Kidney glomerular epithelial cell (primary cell): ENCODE measurements at places on chromosomes 3 and 15.

DNA sequence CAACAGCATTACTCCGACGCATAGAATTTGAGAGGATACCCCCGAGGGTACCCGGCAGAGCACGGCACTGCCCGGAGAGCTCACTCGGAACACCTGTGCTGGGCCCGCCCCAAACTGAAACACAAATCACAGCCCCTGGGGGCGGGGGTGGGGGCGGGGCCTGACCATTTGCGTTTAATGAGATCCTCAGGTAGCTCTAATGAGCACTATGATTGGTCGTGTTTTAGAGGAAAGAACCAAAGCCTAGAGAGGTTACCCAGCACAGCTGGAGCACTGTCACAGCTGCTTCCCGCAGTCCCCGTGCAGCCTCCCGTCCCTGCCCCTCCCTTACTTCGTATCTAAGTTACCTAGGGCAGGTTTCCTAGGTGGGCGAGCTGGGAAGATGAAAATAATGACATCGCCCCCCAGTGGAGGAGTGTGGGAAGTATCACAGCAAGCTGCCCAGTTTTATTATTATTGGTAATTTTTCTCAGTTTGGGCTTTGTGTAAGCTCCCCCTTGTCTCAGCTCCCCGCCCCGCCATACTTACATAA is 187.1 kb downstream of the PDE8A start:
- DNase-seq = peak; percentile 31

DNA sequence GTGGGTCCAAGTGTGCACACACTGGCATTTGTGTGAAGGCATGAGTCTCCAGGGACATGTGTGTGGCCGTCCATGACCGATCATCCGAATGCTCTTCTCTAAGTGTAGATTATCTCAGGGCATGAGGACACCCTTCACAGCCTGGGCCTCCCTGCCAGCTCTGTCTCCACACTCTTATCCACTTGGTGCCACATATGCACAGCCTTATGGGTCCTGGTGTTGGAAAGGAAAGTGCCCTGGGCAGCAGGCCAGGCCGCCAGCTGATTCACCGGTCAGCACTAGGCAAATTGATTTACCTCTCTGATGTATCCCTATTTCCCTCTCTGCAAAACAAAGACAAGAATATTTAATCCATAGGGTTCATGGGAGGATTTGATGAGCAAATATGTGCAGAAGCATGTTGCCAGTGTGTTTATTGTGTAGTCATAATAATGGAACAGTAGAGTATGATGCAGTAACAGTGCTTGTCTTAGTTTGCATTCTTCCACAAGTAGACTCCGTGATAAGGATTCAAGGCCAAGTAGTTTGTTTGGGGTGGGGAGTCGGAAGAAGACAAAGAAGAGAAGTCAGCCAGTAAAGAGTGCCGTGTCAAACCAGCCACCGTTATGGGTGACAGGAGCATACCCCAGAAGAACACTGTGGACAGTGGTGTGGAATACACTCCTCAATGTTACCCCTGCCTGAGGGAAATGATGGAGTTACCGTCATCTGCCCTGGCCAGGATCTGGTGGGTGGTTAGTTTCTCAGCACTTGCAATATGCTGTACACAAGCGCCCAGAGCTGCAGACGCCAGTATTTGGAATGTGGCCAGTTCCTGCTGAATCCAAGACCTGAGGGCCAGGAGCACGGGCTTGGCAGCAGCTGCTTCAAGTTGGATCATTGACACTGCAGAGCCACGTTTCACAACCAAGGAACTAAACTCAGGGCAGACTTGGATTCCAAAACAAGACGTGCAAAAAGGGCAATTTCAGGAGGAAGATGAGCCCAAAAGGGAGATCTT is 85.1 kb downstream of the MTHFS start:
- no peak for DNase-seq

GRCh38 chr3:151113343-151113742 is 27.9 kb downstream of the MED12L start:
- DNase-seq = no peak

GRCh38 chr3:43394041-43394554 is 107.8 kb downstream of the SNRK start:
- no peak for DNase-seq

GRCh38 chr3:39592311-39593050 is 125.0 kb downstream of the MOBP start:
- DNase-seq = no peak

GRCh38 chr3:183278479-183279088 is 25.5 kb downstream of the B3GNT5 start:
- peak; percentile 49 for DNase-seq
